Esophagus mucosa (tissue), 1 donor: ENCODE measurements at places on chromosomes 3 and 15. TPM values are rescaled to one million over a fixed set of nuclear protein-coding genes. Genes with fewer than 3 reads are reported as not detected.

DNA sequence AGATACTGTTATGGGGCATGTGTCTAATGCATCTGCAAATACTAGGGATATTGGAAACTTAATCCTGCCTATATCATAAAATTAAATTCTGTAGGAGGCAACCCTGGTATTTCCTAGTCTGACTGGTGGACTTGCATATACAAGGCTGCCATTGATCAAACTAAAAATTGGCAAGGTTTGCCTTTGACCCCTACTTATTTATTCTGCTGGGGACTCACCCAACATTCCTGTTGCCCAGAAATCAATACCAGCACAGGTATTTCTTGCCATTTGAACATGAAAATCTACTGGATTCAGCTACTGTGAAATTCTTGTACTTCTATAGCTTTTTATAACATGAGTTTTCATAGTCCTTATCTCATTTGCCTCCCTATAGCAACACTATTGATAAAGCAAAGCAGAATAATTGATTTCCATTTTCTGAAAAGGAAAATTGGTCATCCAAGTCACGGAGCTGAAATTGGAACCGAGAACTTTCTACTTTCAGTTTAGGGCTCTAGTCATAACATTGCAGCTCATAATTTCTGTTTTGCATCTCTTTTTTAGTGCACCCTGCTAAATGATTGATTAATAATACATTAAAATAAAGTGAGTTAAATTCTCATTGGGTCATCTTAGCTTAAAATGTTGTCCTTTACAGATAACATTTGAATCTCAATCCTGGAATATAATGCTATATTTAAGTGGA lies 365.2 kb downstream of the MFSD1 start:
- no peak for ATAC-seq

MYLK gene
- 16.6 TPM for total RNA-seq

DNA sequence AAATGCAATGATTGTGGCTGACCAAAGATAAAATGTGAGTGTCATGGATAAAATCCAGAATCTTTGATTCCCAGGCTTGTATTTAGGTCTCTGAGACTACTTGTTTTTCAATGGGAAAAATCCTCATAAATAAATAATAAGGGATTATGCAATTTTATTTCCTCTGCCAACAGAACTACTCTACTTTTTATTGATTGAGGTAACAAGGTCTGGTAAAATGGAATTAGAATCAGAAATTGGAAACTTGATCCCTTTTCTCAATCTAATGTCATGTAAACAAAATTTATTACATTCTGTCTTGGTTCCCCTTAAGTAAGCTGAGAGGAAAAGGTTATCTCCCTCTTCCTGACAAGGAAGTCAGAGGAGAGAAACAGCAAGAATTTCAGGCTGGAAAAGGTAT lies 48.3 kb upstream of the CCDC50 start:
- ATAC-seq = no peak

DNA sequence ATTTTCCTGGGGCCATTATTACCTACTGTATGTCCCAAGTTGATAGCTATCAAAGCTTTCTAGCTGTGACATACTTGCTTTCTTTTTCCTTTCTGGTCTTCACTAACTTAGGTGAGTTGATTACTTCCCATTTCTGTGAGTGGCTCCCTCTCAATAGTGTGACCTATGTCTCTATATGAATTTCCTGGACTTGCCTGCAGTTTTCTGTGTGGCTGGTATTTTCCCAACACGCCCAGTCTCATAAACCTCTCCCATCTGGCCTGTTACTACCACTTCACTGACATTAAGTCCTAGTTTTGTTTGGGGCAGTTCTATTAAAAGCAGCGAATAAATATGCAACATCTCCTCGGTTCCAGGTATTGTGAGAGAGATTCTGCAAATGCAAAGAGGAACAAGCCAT lies 671.2 kb downstream of the SI start:
- no peak for ATAC-seq

- ATAC-seq = peak; percentile 47
Observed at GRCh38 chr3:12353796-12354525, 65.1 kb downstream of the PPARG start.

HTR3E gene
- not detected for total RNA-seq

DNA sequence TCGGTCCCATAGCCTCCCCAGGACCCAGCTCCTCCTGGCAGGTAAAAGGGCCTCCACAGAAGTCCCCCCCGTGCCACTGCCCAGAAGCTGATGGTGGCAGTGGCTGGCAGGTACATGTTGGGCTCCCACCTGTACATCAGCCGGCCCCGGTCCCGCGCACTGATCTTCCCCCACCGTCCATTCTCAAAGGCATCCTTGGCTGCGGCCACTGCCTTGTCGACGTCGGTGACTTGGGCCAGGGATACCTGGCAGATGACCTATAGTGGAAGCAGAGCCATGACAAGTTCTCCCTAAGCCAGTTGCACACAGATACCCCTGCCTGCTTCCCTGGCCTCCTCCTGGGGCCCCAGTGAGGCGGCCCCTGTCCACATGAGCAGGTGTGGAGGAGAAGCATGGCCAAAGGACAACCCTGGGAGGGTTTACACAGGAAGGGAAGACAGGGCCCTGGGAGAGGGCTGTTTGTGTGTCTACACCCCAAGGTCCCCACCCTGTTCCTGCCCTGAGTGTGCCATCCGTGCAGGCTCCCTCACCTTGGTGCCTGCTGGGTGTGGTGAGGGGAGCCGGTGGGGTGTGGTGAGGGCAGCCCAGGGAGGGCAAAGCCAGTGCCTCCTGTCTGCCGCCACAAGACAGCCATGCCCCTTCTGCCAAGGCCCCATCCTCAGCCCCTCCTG lies 44.8 kb downstream of the ALDH1L1 start:
- ATAC-seq = no peak

- no peak for ATAC-seq
Observed at GRCh38 chr3:70818145-70818544, 505.7 kb upstream of the MDFIC2 start.

GRCh38 chr3:21542656-21543379 lies 208.2 kb downstream of the ZNF385D start:
- no peak for ATAC-seq

DNA sequence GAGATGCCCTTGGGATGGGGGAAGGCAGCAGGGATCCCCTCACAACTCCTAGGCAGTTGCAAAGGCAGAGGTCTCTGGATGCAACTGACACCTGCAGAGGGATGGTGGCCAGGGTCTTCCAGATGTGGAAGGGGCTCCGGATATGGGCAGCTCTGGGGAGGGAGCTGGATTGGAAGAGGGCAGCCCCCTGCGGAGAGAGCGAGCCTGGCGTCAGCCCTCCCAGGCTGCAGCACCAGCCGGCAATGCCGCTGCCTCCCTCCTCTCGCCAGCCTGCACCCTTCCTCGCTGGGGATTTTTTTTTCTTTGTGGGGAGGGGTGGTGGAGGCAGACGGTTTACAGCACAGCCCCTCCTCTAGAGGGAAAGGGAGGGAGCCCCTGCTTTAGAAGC lies 1.6 kb downstream of the INSYN1 start:
- no peak for ATAC-seq

CCDC39 gene
- total RNA-seq = not detected

GRCh38 chr15:63517202-63517601 lies 12.8 kb downstream of the USP3 start:
- ATAC-seq = no peak

DNA sequence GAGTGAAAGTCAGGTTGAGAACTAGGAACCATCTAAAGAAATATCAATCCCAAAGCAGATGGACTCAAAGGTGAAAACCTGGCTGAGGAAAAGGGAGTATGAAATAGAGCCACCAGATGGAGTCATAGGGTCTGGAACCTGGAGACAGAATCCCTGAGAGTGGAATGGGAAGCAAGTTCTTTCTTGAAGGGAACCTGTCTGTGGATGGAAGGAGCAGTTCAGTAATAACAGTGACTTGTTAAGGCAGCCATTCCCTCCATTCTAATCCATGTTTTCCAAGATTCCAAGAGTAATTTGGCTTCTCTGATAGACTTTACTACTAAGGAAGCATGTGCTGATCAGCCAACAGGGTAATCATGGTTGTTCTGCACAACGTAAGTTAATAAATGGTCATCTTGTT lies 22.5 kb upstream of the AQP9 start:
- no peak for ATAC-seq

MTFMT gene
- 9.8 TPM for total RNA-seq

ACAA1 gene
- total RNA-seq = 72.7 TPM

DNA sequence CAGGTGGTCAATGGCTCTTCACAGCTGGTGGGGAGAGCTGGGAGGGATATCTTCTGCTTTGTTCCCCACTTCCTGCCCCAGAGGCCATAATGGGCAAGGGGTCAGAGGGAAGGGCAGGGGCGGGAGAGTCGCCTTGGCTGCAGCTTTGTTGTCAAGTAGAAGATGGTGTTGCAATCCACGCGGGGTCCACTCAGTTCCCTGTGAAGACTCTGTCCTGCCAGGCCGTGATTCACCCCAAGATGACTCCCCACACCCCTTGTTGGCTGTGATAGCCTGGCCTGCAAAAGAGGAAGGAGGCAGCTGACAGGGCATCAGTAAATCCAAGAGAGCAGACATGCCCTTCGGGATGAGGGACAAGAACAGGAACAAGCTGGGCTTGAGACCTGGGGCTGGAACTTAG lies 6.9 kb downstream of the GALNT15 start:
- ATAC-seq = no peak

DNA sequence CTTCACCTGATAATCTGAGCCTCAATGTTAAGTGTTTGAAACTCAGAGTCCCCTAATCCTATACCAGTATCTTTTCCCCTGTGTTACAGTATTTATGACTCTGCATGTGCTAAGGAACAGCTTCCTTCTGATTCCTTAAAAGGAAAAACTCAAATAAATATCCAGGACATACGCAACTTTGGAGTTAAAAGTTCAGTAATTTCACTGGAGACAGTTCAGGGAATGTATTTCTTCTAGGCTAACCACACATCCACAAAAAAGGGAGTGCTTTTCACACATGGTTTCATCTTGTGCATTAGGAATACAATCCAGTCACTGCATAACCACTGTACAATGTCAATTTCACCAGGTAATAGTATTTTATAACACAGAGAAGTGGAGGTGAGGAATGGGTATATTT lies 31.0 kb downstream of the PGBD4 start:
- ATAC-seq = no peak

GRCh38 chr15:38647683-38648082 lies 83.1 kb upstream of the RASGRP1 start:
- peak; percentile 70 for ATAC-seq

DNA sequence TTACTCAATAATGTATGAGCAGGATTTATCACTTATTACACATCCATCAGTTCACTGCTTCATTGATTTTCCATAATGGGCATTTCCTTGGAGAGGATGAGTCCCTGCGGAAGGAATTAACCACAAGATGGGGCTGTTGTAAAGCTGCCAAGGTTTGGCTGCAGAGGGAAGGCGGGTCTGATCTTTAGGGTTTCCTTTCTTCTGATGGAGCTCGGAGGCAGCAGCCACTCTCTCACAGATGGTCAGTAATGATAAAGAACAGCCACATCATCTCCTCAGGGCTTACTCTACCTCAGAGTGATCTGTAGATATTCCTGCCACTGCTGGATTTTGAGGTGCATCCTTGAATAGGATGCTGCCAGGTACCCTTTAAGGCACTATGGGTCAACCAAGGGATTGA lies 115.2 kb downstream of the USP13 start:
- ATAC-seq = peak; percentile 22

- ATAC-seq = no peak
Observed at GRCh38 chr3:65633018-65633638, 405.6 kb downstream of the MAGI1 start.

PFKFB4 gene
- total RNA-seq = 8.3 TPM

OR5K2 gene
- total RNA-seq = not detected
